Activated CD4-positive, alpha-beta memory T cell treated with anti-CD3 and anti-CD28 coated beads for 36 hours (primary cell): ENCODE measurements at places on chromosomes 13 and 19.

- peak; percentile 56 for DNase-seq
- peaks cover 16% of the 10 kb centered on the region for H3K27me3 ChIP-seq
- peaks cover 26% of the 10 kb centered on the region for H3K4me1 ChIP-seq
- H3K4me3 ChIP-seq: no peak overlapping the region
- no peak overlapping the region for H3K27ac ChIP-seq
Observed at GRCh38 chr13:44191504-44192171, 182.0 kb upstream of the SERP2 start.

GRCh38 chr19:52296400-52296772, 583 bp upstream of the ZNF480 start:
- H3K27ac ChIP-seq: peak overlapping the region; percentile 33
- H3K4me3 ChIP-seq: peak overlapping the region; percentile 59
- peaks cover 55% of the 10 kb centered on the region for H3K36me3 ChIP-seq
- peaks cover 5% of the 10 kb centered on the region for H3K27me3 ChIP-seq
- peaks cover 12% of the 10 kb centered on the region for H3K4me1 ChIP-seq

DNA sequence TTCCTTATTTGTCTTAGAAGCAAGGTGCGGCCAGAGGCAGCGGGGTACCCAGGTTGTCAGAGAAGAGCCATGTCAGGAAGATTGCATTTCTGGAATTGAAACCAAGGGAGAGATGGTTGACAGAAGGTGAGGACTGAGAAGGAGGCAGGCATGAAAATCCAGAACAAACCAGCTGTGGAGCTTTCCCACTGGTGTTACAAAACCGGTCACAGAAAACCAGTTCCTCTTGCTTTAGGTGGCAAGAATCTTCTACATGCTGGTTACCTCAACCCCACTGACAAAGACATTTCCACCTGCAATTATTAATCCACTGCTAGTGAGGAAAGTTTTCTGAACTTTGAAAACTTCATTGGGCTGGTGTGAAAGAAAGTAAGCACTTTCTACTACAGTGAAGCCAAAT, 64.0 kb upstream of the MED4 start:
- H3K4me3 ChIP-seq: no peak overlapping the region
- H3K36me3 ChIP-seq: no peaks in the 10 kb centered on the region
- H3K4me1 ChIP-seq: peaks cover 69% of the 10 kb centered on the region
- DNase-seq: no peak

DNA sequence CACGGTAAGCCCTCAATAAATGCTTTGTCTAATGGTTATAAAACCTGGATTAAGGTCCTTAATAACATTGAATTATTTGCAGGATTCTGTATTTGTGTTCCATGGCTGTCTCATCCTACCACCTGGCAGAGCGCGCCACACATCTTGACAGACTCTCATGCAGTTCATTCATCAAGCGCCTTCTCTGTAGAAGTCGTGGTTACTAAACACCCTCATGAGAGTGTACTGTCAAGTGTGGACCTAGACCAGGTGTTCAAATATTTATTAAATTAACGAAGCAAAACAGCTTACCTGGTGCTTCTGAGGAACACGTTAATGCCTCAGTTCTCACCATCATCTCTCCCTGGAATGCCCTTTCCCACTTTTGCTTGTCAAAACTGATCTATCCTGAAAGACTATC, 13.1 kb upstream of the FBXL3 start:
- H3K27ac ChIP-seq: no peak overlapping the region
- DNase-seq: no peak
- no peaks in the 10 kb centered on the region for H3K4me1 ChIP-seq
- no peak overlapping the region for H3K4me3 ChIP-seq

- H3K4me3 ChIP-seq: no peak overlapping the region
- H3K4me1 ChIP-seq: peaks cover 19% of the 10 kb centered on the region
- no peaks in the 10 kb centered on the region for H3K27me3 ChIP-seq
- peak; percentile 61 for DNase-seq
- no peak overlapping the region for H3K27ac ChIP-seq
Observed at GRCh38 chr19:34662919-34663318, 14.0 kb downstream of the SCGB2B2 start.

DNA sequence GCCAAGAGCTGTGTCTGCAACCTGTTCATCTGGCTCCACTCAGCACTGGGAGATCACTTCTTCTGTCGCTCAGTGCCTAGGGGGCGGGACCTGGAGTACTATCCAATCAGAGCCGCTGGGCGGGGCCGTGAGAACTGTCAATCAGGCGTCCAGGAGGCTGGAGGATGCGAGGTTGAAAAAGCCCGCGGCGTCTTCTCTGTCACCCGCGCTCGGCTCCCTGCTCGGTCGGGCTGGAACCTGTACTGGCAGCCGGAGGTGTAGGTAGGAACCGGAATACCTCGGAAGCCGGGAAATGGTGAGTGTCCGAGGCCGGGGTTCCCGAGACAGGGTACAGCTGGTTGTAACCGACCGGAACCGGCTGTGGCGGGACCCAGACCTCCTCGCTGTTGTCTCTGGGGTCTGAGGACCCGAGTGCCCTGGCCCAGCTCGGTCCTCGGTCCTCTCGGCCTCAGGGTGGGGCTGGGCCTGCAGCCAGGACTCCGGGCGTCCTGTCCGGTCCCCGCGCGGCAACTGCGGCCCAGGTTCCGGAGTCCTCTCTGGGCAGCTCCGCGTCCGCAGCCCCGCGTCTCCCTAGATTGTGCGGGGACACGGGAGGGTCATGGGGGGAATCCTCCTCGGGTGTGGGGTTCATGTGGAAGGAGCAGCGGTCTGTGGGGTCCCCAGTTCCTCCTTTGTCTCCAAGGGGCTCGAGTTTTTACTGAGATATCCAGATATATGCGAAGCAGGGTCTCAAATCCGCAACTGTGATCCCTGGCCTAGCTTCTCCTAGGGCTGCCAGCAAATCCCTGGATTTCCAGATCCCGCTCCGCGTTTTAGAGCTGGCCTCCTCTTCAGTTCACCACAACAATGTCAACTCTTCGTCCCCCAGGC, 42.6 kb downstream of the ZNF627 start:
- no peak overlapping the region for H3K27ac ChIP-seq
- H3K36me3 ChIP-seq: no peaks in the 10 kb centered on the region
- H3K27me3 ChIP-seq: peaks cover 15% of the 10 kb centered on the region
- H3K4me1 ChIP-seq: peaks cover 4% of the 10 kb centered on the region
- peak overlapping the region; percentile 71 for H3K4me3 ChIP-seq
- peak; percentile 96 for DNase-seq

DNA sequence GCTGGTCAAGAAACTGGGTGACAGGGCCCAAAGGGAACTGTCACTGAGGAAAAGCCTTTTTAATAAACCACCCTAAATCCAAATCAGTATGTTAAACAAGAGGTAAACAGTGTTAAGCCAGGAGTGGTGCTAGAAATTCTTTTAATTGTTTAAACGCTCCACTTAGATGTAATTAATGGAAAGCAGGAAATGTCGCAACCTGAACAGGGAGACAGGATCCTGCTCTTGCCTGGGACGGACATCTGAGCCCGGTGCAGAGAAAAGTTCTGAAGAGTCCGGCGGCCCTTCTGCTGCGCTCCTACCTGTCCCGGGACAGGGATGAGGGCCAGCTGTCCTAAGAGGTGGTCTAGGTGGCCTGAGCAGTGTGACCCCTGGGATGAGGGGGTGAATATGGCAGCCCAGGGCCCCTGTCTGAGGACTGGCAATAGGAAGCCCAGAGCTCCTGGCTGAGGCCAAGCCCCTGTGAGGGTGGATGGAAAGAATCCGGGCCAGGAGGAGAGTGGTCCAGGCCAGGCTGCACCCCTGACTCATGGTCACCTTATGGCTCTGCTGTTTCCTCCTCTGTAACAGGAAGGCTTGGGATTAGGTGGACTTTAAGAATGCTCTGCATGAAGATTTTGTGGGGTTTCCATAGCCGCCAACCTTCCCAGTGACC, 112.8 kb upstream of the GJB6 start:
- H3K27me3 ChIP-seq: no peaks in the 10 kb centered on the region
- DNase-seq: no peak
- H3K27ac ChIP-seq: no peak overlapping the region
- H3K4me1 ChIP-seq: no peaks in the 10 kb centered on the region
- no peaks in the 10 kb centered on the region for H3K36me3 ChIP-seq
- no peak overlapping the region for H3K4me3 ChIP-seq

GRCh38 chr19:42497492-42498168, 30.7 kb downstream of the CEACAM1 start:
- DNase-seq: no peak
- H3K4me1 ChIP-seq: peaks cover 7% of the 10 kb centered on the region
- no peak overlapping the region for H3K27ac ChIP-seq
- no peaks in the 10 kb centered on the region for H3K27me3 ChIP-seq

DNA sequence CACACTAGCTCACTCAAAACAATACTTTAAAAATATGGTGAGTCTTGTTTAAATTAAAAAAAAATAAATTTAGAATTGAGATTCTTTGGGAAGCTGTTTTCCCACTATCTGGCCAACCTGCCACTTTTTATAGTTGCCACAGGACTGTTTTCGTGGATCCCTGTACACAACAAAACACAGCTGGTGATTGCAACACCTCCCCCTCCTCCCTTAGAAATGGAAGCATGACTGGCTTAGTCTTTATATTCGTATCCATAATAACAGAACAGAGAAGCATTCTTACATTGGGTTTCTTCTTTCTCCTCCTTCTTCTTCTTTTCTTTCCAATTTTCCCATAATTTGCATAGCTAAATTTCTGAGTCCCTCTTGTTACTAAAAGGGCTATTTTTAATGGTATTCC, 79.5 kb upstream of the GJB6 start:
- no peaks in the 10 kb centered on the region for H3K4me1 ChIP-seq
- H3K27ac ChIP-seq: no peak overlapping the region
- H3K4me3 ChIP-seq: no peak overlapping the region

DNA sequence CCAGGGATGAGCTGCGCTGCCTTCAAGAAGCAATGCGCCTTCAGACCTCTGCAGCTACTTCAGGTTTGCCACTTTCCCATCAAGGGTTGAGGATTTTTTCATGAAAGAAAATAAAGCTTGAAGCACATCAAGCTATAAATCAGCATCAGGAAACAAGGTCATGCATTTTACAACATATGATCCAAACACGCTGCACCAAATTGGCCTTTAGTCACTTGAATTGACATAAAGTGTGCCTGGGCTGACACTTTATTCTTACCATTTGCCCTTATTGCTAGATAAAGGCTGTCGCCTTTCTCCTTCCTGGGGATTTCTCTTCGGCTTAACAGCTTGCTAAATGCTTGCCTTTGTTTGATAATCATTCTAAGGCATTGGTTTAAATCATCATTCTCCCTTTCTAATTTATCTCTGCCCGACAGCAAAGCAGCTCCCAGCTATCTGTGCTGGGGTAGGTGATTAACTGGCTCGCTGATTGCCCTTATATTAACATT, 87.7 kb downstream of the LHFPL6 start:
- H3K36me3 ChIP-seq: no peaks in the 10 kb centered on the region
- DNase-seq: no peak
- peaks cover 4% of the 10 kb centered on the region for H3K27me3 ChIP-seq
- H3K27ac ChIP-seq: no peak overlapping the region
- no peak overlapping the region for H3K4me3 ChIP-seq
